ENCODE measurements at places on chromosomes 3 and 15.
A peak's percentile ranks its signal among the peaks of the same experiment; 100 is the strongest.

GRCh38 chr15:63338170-63338569 is 43.5 kb downstream of the CA12 start:
- DNase-seq = peak; percentile 71

- no peak for DNase-seq
Observed at GRCh38 chr3:188510366-188510765, 356.4 kb downstream of the LPP start.

- DNase-seq = no peak
Observed at GRCh38 chr3:66353530-66353929, 132.7 kb downstream of the SLC25A26 start.

DNA sequence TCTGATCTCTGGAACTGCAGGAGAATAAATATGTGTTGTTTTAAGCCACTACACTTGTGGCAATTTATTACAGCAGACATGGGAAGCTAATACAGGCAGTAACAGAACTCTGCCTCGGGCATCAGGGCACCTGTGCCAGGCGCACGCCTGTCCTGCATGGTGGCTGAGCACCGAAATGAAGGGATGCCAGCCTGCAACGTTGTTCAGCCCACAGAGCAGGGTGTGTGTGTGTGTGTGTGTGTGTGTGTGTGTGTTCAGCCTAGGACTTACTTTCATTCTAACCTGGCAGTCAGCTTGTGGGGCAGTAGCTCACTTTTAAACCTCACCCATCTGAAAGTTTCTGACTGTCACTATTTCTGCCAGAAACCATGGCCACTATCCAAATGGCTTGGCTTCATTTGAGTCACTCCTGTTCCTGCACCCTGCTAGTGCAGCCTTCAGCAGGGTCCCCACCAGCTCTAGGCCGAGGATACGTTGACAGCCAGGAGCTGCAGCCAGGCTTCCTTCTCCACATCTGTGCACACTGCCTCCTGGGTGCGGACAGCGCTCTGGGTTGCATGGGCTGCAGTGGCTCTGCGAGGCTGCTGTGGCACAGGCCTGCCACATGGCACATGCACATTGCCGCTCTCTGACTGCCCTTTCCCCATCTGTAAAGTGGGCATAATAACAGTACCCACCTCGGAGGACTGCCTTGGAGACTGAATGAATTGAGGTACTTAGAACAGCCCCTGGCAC is 4.5 kb downstream of the UROC1 start:
- DNase-seq = no peak

DNA sequence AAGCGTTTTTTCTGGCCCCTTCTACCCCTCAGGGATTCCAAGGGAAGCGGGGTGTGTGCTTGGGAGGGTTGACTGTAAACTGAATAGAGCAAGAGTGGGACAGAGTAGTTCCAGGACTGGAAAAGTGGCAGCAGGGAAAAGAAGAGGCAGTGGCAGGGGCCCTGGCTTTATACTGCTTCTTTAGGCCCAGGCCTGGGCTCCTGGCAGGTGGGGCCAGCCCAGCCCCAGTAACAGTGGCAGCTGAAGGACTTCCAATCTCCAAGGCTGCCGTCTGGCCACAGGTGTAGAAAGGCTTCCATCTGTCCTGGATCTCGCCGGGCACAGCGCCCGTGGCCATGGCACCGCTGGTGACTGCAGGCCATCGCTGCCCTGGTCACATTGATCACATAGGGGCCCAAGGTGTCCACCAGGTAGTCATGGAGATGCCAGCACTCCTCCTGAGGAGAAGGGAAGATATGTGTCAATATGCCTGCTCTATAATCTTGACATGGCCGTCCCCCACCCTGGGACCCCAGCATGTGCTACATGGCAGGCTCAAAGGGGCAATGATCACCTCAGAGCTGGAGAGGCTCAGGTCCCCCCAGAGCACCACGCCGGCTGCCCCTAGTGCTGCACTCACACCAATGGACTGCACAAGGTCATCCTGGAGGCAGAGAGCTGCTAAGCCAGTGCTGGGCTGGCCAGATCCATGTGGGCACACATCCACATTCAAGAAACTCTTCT is 1.0 kb upstream of the IFRD2 start:
- DNase-seq = no peak

DNA sequence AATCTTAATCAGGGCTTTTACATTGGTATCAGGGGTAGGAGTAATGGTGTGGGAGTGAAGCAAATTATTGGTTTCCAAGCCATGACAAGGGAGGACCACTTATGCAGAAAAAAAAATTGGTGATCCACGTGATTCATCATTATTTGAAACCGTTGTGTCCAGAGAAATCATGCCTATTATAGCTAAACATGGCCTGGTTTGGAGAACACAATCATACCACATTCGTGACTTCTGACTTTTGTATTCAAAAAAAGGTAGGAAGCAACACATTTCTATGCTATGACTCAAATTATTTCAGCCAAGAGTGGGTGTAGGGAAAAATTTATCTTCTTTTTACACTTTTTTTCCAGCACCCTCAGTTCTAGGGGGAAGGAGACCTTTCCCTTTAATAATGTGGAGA is 924.3 kb upstream of the GBE1 start:
- no peak for DNase-seq

- DNase-seq = no peak
Observed at GRCh38 chr15:68330901-68331300, 53.4 kb downstream of the FEM1B start.

GRCh38 chr3:160637086-160637485 is 39.9 kb upstream of the ARL14 start:
- DNase-seq = no peak

- no peak for DNase-seq
Observed at GRCh38 chr3:196918968-196919367, 23.4 kb downstream of the NCBP2 start.

- no peak for DNase-seq
Observed at GRCh38 chr15:91660174-91660649, 193.3 kb upstream of the SLCO3A1 start.

- no peak for DNase-seq
Observed at GRCh38 chr3:32432711-32433530, 41.3 kb downstream of the CMTM7 start.

- DNase-seq = no peak
Observed at GRCh38 chr3:10926256-10926810, 66.2 kb upstream of the SLC6A1 start.

DNA sequence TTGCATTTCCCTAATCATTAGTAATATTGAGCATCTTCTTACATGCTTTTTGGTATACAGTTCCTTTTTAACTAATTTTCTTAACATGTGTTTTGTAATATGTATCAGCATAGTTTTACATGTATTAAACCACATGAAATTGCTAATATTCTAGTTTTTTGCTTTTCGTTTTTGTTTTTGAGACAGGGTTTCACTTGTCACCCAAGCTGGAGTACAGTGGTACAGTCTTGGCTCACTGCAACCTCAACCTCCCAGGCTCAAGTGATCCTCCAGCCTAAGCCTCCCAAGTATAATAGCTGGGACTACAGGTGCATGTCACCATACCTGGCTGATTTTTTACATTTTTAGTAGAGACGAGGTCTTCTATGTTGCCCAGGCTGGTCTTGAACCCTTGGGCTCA is 4.4 kb upstream of the ISG20 start:
- DNase-seq = no peak

DNA sequence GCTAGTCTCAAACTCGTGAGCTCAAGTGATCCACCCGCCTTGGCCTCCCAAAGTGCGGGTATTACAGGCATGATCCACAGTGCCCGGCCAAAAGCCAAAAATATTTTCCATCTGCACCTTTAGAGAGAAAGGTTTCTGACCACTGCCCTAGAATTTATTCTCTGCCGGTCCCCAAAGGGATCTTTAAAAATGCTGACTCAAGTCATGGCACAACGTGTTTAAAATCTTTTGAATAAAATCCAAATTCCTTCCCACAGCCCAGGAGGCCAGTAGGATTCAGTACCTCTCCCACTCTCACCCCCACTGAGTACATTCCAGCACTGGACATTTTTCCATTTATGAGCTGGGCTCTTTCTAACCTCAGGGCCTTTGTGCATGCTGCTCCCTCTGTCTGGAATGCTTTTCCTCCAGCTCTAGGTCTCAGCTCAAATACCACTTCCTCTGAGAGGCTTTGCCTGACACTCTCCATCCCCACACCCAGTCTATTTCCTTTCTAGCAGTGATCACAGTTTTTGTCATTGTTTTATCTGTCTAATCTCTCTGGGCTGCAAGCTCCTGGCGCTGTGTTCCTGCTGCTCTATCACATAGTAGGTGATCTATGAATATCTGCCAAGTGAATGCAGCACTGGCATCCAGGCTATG is 502.9 kb downstream of the SHQ1 start:
- no peak for DNase-seq

DNA sequence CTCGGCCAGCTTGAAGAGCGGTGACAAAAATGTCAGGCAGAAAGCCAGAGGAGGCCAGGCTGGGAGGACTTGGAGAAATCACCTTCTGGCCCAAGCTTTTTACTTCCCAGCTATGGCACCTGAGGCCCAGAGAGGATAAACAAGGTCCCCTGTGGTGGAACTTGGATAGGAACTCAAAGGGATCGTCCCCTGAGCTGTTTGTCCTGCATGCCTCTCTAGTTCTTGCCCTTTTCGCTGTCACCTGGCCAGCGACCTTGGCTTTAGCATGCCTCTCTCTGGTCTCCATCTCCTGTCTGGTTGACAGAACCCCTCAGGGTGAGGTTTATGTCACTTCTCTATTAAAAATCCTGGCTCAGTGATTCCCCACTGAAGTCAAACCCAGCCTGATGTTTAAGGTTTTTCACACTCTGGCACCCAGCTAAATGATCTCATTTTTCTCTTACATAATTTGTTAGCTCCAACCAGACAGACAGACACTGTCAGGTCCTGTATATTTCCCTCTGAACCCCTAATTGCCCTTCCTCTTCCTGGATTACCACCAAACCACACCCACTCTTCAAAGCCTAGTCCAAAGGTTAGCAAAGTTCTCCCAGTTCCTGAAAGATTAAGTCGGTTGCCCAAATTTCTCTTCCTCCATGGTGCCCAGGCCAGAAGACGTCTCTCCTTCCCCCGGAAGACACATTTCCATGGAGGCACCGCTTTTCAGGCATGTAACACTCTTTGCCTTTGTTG is 169.1 kb downstream of the FAM43A start:
- DNase-seq = no peak

GRCh38 chr3:127011270-127011992 is 28.5 kb downstream of the PLXNA1 start:
- peak; percentile 5 for DNase-seq

DNA sequence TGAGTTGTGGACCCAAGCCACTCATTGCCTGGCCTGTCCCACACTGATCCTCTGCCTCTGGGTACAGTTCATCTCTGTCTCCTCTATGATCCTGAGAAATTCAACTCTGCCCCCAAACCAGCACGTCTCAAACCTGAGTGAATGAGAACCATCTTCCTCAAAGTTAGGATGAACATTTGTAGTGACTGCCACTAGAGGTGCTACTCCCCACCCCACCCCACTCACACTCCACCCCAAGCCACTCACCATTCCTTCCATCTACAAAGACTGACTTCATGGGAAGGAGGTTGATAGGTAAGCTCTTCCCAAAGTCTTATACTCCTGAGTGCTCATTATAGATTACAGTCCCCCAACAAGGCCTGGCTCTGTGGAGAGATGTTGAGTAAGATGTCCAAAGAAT is 43.8 kb downstream of the NEK10 start:
- no peak for DNase-seq

DNA sequence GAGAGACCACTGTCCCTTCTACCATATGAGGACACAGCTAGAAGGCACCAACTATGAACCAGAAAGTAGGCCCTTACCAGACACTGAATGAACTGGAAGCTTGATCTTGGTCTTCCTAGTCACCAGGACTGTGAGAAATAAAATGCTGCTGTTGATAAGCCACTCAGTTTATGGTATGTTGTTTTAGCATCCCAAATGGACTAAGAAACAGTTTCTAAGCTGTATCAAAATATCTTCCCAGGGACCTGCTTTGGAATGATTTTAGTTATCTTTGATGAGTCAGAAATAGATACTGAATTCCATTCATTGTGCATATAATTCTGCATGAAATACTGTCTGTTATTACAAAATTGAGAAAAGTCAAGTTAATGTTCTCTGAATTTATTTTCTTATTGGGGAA is 18.6 kb downstream of the WDR76 start:
- no peak for DNase-seq

- DNase-seq = peak; percentile 7
Observed at GRCh38 chr3:52086976-52087663, 30.7 kb upstream of the DUSP7 start.

DNA sequence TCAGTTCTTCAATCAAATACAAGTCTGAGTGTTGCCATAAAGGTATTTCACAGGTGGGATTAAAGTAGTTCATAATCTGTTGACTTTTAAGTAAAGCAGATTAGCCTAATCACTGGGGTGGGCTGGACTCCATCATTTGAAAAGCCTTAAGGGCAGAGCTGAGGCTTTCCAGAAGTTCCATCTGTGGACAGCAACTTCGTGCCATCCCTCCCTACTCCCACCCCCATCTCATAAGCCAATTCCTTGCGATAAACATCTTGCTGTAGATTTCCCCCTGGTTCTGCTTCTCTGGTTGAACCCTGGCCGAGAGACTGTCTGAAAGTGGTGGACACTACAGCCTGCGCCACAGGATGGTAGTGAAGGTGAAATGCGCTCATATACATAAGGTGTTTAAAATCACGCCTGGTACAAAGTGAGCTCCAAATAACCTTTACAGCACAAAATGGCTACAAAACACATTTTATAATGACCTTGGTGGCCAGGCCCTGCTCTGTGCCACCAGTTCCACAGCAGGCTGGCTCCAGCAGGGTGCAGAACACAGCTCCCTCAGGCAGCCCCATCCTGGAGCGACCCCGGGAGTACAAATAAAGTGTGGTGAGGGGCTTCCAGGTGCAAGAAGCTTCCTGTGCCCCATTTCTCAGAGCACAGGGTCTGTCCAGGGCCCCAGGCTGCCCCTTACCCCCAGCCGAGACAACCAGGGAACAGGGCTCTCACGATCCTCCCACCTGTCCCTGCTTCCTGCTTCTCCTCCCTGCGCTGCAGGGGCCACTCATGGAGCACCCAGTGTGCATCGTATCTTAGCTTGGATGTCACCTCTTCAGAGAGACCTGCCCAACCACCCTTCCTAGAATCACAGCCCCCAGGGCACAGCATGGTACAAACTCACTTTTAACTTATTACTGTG is 25.8 kb upstream of the GATA2 start:
- DNase-seq = no peak

DNA sequence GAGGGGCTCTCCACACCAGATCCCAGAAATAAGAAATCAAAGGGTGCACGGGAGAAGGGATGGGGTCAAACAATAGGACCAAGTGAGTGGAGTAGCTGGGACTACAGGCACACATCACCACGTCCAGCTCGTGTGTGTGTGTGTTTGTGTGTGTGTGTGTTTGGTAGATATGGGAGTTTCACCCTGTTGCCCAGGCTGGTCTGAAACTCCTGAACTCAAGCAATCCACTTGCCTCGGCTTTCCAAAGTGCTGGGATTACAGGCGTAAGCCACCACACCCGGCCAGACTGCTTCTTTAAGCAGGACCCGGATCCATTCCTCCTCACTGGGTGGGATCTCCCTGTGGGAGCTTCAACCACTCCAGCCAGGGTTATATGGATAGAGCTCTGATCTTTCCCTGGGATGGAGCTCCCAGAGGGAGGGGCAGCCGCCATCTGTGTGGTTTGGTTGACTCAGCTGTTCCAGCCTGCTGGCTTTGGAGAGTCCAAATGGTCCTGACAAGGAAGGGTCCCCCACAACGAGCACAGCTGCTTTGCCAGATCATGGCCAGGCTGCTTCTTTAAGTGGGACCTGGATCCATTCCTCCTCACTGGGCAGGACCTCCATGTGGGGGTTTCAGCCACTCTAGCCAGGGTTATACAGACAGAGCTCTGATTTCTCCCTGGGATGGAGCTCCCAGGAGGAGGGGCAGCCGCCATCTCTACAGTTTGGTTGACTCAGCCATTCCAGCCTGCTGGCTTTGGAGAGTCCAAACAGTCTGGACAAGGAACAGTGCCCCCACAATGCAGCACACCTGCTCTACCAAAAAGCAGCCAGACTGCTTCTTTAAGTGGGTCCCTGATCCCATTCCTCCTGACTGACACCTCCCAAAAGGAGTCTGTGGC is 9.1 kb upstream of the AVEN start:
- no peak for DNase-seq

All from NCI-H2171 treated with DMSO at 0.1 percent for 48 hours (cell line).